ENCODE measurements at places on chromosomes 4 and X. TPM values are rescaled to one million over a fixed set of nuclear protein-coding genes. Genes with fewer than 3 reads are reported as not detected.

DNA sequence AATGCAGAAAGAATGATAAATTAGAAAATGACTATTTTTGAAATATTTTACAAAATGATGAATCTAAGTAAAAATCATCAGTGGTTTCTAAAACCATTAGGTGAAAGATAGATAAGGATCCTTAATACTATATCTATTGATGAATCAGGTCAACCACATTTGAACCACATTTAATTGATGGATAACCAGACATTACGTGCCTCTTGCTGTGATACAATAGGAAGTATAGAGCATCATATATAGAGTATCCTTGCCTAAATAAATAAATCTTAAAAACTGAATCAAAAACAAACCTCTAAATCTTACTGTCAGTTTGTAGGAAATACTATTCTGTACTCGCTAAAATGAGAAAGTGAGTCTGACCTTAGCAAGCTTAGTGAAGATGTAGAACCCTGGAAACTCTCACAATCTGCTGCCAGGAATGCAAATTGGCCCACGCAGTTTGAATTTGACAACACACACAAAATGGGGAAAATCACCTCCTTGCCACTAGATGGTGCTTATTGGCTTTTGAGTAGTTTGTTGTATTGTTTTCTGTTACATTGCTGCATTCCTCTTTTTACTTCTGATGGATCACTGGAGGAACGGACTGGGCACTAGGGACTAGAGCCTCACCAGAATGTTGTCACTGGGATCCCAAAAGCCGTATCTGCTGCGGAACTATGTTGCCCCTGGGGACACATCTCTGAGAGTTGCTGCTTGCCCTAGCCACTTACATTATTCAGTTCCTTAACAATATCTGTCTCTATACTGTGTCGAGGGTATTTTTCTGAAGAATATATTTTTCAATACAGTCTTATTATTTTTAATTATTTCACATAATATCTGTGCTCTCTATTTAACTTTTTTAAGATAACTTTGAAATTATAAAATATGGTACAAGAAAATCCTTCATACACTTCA lies 25.4 kb upstream of the SLAIN2 start:
- DNase-seq, result no peak

DNA sequence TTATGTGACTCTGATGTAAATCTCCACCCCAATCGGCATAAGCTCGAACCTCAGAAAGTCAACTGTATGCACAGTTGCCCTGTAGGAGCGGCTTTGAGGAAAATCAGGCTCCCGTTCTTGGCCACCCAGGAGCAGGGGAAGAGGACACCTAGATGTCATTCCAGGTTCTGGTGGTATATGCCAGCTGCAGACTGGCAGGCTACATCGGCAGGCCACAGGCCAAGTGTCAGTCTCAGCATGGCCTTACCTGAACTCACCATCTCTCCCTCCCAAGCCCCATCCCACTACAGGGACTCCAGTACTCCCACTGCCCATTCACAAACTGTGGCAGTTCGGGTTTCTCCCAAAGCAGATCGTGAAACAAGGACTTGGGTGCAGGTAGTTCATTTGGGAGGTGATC lies 428.1 kb downstream of the BCOR start:
- no peak for DNase-seq

- no peak for DNase-seq
These were observed 25.8 kb upstream of the SEPTIN11 start for GRCh38 chr4:76923619-76924357.

DNA sequence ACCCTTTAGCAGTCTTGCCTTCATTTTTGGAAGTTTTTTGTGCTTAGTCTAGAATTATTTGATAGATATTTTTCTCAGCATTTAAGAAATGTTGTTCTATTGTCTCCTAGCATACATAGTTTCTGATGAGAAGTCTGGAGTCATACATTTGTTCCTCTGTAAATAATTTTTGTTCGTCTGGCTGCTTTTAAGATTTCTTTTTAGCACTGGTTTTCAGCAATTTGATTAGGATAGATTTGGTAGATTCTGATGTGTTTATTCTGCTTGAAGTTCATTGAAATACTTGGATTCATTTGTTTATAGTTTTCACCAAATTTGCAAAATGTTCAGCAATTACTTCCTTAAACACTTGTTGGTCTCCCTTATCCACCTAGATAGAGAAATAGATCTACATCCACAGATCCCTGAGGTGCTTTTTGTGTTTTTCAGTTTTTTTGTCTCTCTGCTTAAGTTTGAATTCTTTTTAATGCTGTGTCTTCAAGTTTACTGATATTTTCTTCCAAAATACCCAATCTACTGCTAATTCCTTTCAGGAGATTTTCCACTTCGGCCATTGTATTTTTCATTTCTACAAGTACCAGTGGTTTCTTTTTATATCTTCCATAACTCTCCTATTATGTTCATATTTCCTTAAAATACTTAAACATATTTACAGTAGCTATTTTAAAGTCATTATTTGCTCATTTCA lies 64.9 kb downstream of the ABLIM2 start:
- no peak for DNase-seq

DNA sequence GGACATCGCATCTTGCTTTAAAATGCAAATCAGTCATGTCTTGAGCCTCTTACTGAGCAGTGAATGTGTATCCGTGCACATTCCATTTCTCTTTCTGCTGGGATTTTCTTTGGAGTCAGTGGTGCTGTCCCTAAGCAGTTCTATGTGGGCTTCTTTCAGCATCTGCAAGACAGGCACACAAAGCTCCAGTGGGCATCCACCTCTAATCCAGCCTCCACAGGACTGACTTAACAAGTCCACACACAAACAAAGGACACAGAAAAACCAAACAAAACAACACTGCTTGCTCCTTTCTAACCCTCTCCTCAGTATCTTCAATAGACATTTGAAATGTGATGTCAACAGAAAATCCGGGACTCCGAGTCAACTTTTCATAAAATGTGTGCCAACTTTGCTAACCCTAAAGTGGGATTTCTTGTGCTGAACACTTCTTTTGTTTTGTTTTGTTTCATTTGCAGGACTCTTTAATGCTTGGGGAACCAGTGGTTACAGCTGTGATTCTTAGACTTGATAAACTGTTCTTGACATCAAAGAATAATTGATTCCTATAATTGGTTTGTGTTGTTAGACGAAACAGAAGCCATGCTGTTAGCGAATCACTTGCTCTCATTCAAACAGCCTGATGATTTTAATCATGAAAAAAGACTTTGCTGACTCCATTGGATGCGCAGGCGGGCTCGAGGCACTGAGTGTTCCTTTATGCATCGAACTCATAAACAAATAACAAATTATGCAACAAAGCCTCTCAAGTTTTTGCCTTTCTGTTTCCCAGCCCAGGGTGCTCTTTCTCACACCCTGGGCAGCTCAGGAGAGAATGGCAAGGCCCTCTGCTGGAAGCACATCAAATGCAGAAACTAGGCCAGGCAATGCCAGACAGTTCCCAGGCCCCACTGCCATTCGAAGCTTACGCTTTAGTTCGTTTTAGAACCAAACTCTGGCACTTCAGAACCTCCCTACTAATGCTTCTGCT lies 20.1 kb downstream of the ETNPPL start:
- DNase-seq, result no peak

- no peak for DNase-seq
These were observed 1.1 kb upstream of the MANBA start for GRCh38 chr4:102761906-102762305.

GRCh38 chrX:142040906-142041305 lies 137.2 kb downstream of the MAGEC1 start:
- no peak for DNase-seq

- DNase-seq, result no peak
These were observed 1076.8 kb downstream of the PDHA2 start for GRCh38 chr4:96916711-96917110.

DNA sequence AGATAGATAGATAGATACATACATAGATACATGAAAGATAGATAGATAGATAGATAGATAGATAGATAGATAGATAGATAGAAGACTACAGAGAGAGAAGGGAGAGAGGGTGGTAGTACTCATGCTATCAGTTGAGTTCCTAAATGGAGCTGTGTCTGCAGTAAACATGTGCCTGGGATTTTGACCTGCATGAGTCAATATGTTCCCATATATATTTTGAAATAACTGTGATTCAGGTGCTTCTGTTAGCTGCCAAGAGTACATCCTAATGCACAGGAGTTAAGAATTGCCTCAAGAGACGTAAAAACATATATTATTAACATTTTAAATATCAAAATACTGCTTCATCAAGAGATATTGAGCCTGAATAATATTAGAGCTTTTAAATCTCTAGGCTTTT lies 379.4 kb downstream of the GRXCR1 start:
- no peak for DNase-seq

- DNase-seq, result no peak
These were observed 22.5 kb upstream of the ARHGAP6 start for GRCh38 chrX:11688201-11688600.

Gene AFAP1
- total RNA-seq, result 41.8 TPM

Measured in urinary bladder (tissue), 4 donors.